ENCODE measurements at places on chromosomes 1 and 21. TPM values are rescaled to one million over a fixed set of nuclear protein-coding genes. Genes with fewer than 3 reads are reported as not detected.

DNA sequence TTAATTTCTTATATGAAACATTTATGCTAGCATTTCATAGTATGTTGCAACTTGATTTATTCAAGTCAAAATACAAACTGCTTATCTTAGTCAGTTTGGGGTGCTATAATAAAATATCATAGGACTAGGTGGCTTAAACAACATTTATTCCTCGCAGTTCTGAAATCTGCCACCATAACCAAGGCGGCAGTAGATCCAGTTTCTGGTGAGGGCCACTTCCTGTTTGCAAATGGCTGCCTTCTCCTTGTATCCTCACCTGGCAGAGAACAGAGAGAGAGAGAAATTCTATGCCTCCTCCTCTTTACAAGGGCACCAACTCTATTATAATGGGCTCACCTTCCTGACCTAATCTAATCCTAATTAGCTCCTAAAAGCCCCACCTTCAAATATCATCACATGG, 76.1 kb upstream of the RGS2 start:
- DNase-seq = no peak

DNA sequence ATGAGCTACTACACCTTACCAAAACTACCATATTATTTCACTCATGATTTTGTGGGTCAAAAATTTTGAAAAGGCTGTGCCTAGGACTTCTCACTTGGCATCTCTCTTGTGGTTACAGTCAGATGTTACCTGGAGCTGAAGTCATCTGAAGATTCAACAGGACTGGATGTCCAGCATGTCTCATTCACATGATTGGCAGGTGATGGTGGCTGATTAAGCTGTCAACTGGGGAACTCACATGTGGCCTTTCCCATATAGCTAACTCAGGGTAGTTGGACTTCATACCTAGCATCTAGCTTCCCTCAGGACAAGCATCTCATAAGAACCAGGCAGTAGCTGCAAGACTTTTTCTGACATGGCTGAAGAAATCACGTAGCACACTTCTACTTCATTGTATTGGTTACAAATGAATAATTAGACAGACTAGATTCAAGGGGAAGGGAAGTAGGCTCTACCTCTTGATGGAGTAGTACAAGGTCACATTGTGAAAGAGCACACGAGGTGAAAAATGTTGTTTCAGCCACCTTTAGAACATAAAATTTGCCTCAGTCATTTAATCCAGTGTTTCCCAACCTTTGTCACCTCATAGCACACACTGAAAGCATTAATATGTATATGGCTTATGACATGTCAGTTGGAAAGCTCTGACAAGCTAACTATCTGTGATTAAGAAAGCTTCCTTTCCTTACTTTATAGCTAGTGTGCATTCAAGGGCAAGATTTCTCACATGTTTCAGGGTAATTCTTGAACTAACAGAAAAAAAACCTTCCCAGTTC, 68.0 kb upstream of the PTGFRN start:
- no peak for DNase-seq

- DNase-seq = no peak
Measured at GRCh38 chr1:201178718-201179117, 11.9 kb upstream of the IGFN1 start.

DNA sequence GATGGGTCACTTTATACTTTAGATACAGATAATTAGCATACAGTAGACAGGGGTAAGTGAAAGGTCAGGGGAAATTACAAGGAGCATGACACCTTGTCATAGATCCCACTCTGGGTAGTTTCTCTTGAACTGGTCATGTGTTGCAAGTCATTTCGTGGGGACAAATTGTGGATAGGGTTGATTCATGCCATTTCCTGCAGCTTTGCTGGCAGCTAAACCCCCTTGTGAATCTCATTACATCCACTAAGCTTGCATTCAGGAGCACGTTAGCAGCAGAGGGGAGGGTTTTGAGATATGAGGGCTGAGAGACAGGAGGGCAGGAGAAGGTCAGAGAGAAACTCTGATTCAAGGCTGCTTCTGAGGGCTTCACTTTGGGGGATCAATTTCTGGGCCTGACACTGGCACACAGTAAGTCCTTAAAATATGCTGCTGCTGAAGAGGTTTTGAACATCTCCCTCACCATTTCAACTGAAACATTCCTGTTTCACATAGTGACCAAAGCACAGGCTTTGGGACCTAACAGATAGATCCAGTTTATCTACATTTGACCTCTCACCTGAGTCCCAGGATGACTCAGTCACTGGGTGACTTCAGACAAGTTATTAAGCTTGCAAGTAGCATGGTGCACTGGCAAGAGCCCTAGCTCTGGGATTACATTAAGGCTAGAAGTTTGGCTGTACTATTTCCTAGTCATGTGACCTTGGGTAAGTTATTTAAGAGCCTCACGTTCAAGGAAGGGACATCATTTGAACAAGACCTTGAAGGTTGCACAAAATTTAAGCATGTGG, 206.0 kb upstream of the USP24 start:
- peak; percentile 29 for DNase-seq

DNA sequence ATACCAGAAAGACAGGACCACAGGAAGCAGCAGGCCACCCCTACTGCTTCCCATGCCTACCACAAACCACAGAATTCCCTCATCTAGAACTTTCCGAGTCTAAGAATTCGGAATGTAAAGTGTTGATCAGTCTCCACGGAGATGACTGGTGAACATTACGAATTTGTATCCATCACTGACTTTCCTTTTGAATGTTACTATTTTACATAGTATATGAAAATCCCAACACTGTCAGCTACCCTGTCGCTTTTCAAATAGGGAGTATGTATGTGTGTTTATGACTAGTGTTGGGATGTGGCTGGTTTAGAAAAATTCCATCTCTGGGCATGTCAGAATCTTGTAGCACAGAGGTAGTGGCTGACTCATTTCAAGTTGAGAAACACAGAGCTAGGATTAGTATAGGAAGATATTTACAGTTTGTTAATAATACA, 118.2 kb downstream of the COQ8A start:
- no peak for DNase-seq

GRCh38 chr1:189357317-189357716, 1120.3 kb downstream of the BRINP3 start:
- DNase-seq = no peak

FCRLB gene
- polyA plus RNA-seq = 0.58 TPM

MYBPH gene
- polyA plus RNA-seq = not detected

NUP210L gene
- 0.27 TPM for polyA plus RNA-seq

All from brain (organoid and tissue), 16 donors.